ENCODE measurements at places on chromosomes 3 and 15. TPM values are rescaled to one million over a fixed set of nuclear protein-coding genes. Genes with fewer than 3 reads are reported as not detected.

ARNT2 gene
- 15.9 TPM for total RNA-seq

DUOX1 gene
- not detected for total RNA-seq

RLBP1 gene
- not detected for total RNA-seq

PIK3CA gene
- 6.3 TPM for total RNA-seq

ARL8B gene
- total RNA-seq = 70.7 TPM

SETD2 gene
- 17.9 TPM for total RNA-seq

SMCO1 gene
- total RNA-seq = not detected

CSPG4 gene
- total RNA-seq = 0.07 TPM

CPNE9 gene
- total RNA-seq = 0.10 TPM

LRTM1 gene
- total RNA-seq = not detected

C3orf22 gene
- total RNA-seq = not detected

SLC24A5 gene
- not detected for total RNA-seq

MAP2K1 gene
- total RNA-seq = 105 TPM

ADAM10 gene
- 116 TPM for total RNA-seq

KBTBD13 gene
- total RNA-seq = not detected

GOLGA8A gene
- total RNA-seq = 8.6 TPM

SLC9C1 gene
- total RNA-seq = not detected

GOLGA8N gene
- total RNA-seq = 1.3 TPM

LRRIQ4 gene
- total RNA-seq = not detected

MYLK gene
- 16.5 TPM for total RNA-seq

ANKDD1A gene
- total RNA-seq = 1.5 TPM

BHLHE40 gene
- total RNA-seq = 111 TPM

ATP10A gene
- total RNA-seq = 8.2 TPM

CTDSPL gene
- 11.1 TPM for total RNA-seq

DLL4 gene
- 0.35 TPM for total RNA-seq

IRAK2 gene
- total RNA-seq = 32.0 TPM

GNL3 gene
- total RNA-seq = 109 TPM

PEX5L gene
- not detected for total RNA-seq

FEZF2 gene
- total RNA-seq = not detected

BFSP2 gene
- not detected for total RNA-seq

ADPRH gene
- total RNA-seq = 2.6 TPM

TMC3 gene
- total RNA-seq = not detected

RARRES1 gene
- 9.2 TPM for total RNA-seq

MST1R gene
- 7.6 TPM for total RNA-seq

SLC28A2 gene
- not detected for total RNA-seq

GPR27 gene
- 2.1 TPM for total RNA-seq

MYO5C gene
- total RNA-seq = 5.5 TPM

GOLGA8M gene
- 0.10 TPM for total RNA-seq

IL12A gene
- total RNA-seq = 0.96 TPM

IGDCC3 gene
- 0.20 TPM for total RNA-seq

CADM2 gene
- total RNA-seq = 0.21 TPM

GRAMD1C gene
- total RNA-seq = not detected

SLC15A2 gene
- 0.08 TPM for total RNA-seq

SLC28A1 gene
- total RNA-seq = not detected

ZPLD1 gene
- 0.08 TPM for total RNA-seq

BNIP2 gene
- 67.8 TPM for total RNA-seq

TPRG1 gene
- total RNA-seq = 0.38 TPM

HTR3E gene
- total RNA-seq = not detected

TTLL13 gene
- 0.61 TPM for total RNA-seq

UPK1B gene
- 12.4 TPM for total RNA-seq

SPTBN5 gene
- 0.22 TPM for total RNA-seq

NIPA2 gene
- total RNA-seq = 114 TPM

PEAK1 gene
- total RNA-seq = 7.7 TPM

ASB14 gene
- total RNA-seq = not detected

PP2D1 gene
- not detected for total RNA-seq

C2CD4A gene
- not detected for total RNA-seq

ENTPD3 gene
- not detected for total RNA-seq

MYO9A gene
- 9.5 TPM for total RNA-seq

Measured in A549 treated with RU486 at 1 μM for 4 hours (cell line).